ENCODE measurements at places on chromosomes 6 and 20.

DNA sequence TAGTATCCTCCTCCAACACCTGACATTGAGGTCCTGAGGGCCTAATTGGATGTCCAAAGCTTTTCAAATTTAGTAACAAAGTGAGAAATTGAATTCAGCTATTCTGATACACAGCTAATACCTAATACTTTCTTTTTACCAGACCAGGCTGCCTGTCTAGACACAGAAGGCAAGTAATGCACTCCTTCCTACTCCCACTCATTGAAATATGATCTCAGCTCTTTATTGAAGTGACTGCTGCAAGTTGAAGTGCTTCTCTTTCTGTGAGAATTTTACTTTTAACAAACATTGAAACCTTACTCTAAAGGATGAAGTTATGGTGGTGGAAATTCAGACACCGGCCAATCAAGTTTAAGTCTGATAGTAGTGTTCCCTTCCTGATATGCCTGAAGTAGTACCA lies 90.8 kb upstream of the OGFRL1 start:
- no peak for DNase-seq

DNA sequence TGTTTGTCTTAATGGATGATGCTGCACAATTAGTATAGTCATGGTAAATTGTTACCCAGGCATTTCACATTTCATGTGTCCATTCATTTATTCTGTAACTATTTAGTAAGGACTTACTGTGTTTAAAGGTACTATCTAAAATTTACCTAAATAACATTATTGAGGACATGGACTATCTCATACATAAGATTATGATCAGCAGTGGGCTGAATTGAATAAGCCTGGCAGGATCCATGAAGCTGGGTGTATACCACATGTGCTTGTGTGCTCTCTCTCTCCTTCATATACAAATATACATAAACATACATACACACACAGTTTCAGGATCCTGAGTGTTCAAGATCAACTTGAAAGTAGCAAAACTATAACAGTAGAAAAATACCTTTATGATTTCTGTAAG lies 595.4 kb downstream of the EPM2A start:
- no peak for DNase-seq

DNA sequence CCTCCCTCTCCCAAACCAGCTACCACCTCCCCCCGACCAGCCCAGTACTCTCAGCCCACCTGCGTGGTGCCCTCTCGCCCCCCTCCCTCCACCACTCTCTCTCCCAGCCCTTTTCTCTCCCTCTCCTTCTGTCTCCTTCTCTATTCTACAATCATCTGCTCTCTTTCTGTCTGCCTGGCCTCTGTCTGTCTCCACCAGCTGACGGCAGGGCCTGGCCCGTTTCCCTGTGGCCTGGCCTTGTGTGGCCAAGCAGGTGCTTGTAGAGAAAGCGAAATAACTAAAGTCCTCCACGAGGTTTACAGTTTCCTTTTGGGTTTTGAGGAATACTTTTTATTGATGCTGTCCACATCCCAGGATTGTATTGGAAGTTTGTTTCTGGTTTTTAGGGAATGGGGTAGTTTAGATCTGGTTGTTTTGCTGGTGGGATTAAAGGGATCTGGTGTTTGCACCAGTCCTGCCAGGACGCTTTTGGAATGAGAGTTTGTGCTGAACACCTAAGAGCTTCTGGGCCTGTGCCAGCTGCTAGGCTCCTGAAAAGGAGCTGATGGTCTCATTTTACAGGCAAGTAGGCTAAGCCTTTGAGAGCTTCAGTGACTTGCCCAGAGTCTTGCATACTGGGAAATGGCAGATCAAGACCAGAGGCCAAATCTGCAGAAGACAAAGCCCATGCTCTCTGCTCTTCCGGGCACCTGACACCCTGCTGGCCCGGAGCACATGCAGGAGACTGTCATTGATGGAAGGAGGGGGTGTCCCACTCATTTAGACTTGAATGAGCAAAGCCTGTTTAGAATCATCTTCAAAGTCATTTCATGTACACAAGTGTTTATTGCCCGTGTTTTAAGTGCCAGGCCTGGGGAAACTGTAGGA lies 161.7 kb downstream of the SYCP2 start:
- DNase-seq = no peak

DNA sequence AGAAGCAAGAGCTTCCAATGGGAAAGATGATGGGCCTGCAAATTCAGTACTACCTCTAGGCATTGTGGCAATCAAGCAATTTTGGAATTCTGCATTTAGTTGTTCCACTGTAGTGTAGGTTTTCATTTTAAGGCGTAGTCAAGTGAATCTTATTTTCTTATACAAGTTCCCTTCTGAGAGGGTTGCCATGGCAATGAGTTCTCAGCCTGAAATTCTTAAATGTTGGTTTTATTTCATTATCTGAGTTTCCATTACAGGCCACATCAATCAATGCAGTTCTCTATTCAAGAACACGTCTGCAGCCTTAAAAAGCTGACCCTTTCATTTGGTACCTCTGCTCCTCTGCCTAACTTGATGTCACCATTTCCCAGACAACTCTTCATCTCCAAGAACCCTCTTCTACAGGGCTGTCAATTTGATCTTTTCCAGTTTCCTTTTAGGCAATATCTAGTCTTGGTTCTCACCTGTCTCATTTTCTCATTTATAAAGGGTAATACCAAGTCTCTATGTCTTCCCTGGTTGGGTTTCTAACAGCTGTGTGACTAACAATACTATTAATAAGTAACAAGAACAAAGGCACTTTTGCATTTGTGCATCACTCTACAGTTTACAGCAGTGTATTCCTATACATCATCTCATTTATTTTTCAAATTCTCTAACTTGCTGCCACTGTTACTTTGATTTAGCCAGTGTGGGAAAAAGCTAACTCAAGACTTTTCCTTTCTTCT lies 898.2 kb upstream of the FLRT3 start:
- no peak for DNase-seq

DNA sequence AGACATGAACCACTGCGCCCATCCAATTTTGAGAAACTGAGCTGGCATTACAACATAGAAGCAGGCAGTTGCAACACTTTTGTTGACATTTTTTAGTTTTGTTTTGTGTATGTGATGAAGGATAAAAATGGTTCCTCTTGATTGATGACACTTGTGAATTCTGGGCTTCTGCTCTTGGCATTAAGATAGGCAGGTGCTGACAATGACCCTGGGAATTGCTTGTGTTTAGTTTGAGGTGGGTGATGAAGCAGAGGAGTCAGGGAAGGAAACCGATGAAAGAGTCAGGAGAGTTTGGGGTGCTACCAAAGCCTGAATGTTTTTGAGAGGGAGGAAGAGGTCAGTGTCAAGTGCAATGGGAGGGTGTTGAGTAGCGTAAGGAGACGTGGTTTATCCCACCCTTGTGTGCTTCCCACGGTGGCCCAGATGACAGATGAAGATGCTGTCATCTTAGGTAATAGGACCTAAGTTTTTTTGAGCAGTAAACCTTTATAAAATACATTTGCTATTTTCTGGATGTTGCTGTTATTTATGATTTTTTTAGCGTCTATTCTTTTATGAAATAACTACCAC lies 19.4 kb downstream of the CDS2 start:
- DNase-seq = no peak

DNA sequence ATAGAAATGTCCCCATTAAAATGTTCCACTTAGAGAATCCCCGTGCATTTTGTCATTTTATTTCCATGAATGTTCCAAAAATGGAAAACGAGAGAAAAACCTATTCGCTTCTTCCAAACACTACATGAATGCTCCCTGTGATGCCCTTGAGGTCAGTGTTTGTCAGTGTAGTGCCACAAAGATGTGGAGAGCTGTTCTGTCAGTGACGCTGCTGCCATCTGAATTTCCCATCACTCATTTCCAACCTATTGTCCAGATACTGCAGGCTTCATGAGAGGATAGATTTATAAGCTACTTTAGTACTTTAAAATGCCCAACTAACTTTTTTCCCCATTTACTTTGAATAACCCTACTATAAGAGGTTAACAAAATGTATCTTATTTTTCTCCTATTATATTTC lies 335.8 kb downstream of the CDKAL1 start:
- no peak for DNase-seq

DNA sequence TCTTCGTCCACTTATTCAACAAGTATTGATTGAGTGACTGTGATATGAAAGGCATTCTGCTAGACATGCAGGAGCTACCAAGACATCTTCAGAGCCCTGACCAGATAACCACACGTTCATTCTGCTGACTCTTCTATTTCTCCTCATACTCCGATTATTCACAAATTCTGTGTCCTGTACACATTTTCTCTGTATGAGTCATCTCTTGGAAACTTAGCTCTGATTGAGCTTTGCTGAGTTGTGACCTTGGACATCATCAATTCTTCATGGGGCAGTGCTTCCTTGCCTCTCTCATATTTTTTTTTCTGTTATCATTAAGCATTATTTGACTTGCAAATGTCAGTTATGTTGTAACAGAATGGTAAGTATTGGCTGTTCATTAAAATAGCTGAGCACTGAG lies 351.6 kb upstream of the CNR1 start:
- DNase-seq = no peak

GRCh38 chr20:7624886-7625285 lies 315.4 kb downstream of the HAO1 start:
- no peak for DNase-seq

- DNase-seq = no peak
Observed at GRCh38 chr20:45892049-45892825, 1.1 kb downstream of the CTSA start.

DNA sequence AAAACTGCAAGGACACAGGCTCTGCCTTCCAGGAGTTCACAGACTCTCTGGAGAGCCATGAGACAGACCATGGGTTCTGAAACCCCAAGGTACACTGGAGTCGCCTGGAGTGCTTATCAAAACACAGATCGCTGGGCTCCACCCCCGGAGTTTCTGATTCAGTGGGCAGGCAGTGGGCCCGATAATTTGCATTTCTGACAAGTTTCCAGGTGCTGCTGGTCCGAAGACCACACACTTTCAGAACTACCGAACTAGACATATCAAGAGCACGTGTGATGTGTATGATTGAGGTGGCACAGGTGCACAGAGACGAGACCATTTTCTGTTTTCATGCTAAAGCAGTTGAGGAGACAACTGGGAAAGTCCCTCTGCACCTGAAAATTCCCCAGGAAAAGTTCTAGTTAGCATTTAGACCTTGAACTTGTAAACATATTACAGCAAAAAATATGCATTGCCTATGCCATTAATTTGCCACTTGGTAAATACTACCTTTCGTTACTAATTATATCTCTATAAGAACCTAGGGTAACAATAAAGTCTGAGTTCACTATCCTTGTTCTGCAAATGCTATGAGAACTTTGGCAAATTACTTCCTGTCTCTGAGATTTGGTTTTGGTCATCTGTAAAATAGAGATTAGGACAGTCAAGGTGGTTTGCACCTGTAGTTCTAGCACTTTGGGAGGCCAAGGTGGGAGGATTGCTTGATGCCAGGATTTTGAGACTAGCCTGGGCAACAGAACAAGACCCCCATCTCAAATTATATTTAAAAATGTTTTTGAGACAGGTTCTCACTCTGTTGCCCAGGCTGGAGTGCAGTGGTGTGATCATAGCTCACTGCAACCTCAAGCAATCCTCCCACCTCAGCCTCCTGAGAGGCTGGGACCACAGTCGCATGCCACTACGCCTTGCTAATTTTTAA lies 14.3 kb upstream of the PIM1 start:
- no peak for DNase-seq

GRCh38 chr6:158653577-158654354 lies 3.9 kb downstream of the SYTL3 start:
- peak; percentile 88 for DNase-seq

DNA sequence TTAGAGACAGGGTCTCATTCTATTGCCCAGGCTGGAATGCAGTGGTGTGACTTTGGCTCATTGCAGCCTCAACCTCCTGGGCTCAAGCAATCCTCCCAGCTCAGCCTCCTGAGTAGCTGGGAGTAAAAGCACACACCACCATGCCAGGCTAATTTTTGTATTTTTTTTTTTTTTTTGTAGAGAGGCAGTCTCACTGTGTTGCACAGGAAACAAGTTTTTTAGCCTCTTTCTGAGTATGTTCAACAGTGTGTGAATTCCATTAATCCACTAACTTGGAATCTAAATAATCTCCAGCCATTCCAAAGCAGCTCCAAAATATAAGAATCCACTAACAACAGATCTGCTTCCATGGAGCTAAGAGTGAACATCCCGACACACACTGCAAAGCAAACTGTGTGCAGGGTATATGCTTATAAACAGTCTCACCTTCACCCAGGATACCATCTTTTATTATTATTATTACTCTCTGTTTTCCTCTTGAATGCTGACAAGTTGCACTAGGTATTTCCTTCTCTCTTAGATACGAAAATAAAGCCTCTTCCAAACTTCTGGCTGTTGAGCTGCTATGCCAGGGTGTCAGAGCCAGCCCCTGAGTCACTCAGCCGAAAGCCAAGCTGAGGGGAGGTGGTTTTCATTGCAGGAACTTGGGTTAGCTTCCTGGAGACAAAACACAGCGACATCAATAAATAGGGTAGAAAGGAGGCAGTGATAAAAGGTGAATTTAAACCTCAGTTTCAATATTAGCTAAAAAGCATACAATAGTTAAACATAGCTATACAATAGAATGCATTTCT lies 264.9 kb downstream of the HIVEP2 start:
- DNase-seq = no peak

- DNase-seq = no peak
Observed at GRCh38 chr20:62675877-62676260, 32.8 kb upstream of the NTSR1 start.

GRCh38 chr6:169953686-169954085 lies 202.3 kb downstream of the ERMARD start:
- DNase-seq = no peak

GRCh38 chr20:56200456-56200855 lies 48.1 kb upstream of the MC3R start:
- DNase-seq = no peak

DNA sequence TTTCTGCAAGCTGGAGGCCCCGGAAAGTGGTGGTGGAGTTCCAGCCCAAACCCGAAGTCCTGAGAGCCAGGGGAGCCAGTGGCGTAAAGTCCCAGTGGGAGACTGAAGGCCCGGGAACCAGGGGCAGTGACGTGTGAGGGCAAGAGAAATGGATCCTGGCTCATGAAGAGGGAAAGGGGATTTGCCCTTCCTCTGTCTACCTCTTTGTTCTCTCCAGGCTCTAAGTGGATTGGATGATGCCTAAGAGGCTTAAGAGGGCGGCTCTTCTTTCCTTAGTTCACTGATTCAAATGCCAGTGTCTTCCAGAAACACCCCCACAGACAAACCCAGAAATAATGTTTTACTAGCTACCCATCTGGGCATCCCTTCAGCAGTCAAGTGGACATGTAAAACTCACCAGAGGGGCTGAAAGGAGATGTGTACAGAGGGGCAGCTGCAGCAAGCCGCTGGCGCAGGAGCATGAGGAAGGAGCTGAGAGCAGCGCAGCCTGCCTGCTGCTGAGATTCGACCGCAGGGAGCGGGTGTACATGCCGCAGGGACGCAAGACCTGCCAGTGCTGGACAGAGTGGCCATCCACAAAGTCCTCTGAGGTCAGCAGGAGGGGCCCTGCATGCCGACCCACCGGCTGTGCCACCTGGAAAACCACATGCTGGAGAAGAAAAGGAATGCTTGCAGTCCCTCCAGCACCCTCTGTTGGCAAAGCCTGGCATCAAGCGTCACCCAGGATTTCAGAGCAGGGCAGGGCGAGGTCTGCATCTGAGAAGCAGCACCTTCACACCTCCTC lies 29.5 kb downstream of the CDYL start:
- no peak for DNase-seq

- no peak for DNase-seq
Observed at GRCh38 chr6:15378866-15379265, 133.0 kb downstream of the JARID2 start.
